ENCODE measurements at places on chromosomes 12 and 14.

- no peak for DNase-seq
These were observed 65.0 kb downstream of the CHST11 start for GRCh38 chr12:104521731-104522130.

DNA sequence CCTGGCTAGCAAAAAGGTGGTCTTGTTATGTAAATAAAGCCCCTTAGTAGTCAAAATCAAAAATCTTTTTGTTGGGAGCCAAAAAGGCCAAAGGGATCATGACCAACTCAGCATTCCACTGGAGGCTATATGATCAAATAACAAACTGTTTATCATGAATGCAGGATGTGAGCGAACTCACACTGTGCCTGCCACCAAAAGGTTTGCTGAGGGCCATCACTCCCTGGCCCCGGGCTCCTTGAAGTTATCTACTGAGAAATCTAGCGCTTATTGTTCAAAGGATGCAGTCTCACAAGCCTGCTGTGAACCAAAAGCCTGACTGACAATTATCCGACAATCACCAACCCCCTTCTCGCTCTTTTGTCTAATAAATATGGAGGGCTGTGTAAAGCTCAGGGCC, 107.2 kb upstream of the DDHD1 start:
- DNase-seq: no peak

DNA sequence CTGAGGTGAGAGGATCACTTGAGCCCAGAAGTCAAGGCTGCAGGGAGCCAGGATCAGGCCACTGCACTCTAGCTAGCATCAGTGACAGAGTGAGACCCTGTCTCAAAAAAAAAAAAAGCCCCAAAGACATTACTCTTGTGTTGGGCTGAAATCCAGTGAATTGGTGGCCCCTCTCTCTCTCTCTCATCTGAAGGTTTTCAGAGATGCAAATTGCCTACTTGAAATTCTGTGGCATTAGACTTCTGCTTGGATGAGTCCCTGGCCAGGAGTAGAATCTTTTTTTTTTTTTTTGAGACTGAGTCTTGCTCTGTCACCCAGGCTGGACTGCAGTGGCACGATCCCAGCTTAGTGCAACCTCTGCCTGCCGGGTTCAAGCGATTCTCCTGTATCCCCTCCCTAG, 112.0 kb upstream of the ATF7IP start:
- no peak for DNase-seq

GRCh38 chr14:22184157-22184829, 404.7 kb downstream of the DAD1 start:
- no peak for DNase-seq

- no peak for DNase-seq
These were observed 795.3 kb downstream of the VRK1 start for GRCh38 chr14:97592341-97592980.

- no peak for DNase-seq
These were observed 31.2 kb downstream of the RHOF start for GRCh38 chr12:121762269-121762668.

DNA sequence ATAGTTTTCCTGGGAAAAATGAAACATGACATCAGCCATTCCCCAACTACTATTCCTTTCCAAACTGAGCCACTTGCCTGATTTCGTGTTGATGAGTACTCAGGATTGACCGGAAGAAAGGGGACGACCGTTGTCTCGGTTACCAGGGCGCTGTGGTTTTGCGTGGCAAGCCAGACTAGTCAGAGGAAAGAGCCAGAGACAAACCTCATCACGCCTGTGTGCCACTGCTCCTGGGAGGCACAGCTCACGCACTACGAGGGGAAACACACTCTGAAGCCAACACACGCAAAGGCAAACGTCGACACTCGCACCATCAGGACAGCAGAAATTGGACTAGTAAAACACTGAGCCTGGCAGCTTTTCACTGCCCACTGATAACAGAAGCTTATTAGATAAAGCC, 35.0 kb downstream of the GIT2 start:
- DNase-seq: no peak

GRCh38 chr12:130301559-130301958, 36.1 kb upstream of the PIWIL1 start:
- DNase-seq: no peak

DNA sequence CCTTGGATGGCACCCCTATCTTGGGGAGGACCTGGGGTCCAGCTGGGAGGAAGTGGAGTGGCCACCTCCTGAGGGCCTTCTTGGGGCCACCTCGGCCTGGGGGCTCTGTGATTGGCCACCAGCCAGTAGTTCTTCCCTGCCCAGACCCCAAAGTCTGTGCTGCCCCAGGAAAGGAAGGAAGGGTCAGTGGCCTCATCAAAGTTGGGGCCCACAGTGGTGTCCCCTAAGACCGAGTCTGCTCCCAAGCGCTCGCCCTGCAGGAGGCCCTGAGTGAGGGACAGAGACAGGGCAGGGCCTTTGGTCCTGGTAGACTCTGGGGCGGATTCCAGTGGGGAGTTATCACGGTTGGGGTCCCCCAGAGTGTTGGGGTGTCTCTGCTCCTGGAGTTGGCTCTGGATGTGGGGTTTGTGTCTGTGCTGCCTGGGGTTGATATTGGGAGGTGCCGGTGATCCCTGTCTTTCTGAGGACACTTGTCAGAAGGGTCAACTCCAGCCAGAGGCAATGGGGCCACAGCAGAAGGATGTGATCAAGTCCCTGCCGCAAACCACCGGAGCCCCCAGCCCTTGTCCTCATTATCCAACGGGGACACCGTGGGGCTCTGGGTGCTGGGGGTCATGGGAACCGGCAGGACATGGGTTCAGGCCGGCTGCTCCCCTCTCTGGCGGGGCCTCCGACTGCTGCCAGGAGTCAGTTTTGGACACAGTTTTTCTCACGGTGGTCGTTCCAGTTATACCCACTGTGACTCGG, 364.3 kb downstream of the TMEM121 start:
- DNase-seq: no peak

DNA sequence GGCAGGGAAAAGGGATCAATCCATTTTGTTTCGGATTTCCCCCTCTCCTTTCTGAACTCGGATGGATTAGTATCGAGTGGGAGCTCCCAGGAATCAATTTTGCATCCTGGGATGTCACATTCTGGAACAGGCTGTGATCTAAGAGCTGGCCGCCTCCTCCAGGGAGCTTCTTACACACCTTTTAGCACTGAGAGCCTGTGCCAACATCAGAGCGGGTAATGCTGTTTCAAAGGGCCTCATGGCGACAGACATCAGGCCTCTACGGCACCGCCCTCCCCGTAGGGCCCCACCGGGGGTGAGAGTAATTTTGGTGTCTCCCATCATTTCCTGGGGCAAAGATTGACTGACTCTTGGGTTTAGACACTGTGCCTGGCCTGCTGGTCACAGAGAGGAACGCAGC, 2.7 kb downstream of the GALNT9 start:
- DNase-seq: peak; percentile 37

GRCh38 chr12:124013073-124013472, 40.1 kb downstream of the ZNF664 start:
- DNase-seq: no peak

- peak; percentile 92 for DNase-seq
These were observed 8.9 kb downstream of the ANG start for GRCh38 chr14:20697273-20698017.

- no peak for DNase-seq
These were observed at the start of gene NID2 for GRCh38 chr14:52068615-52069306. NID2 (minus strand) TSS chr14:52069059; CDS start chr14:52068994, 65 bp downstream.

- no peak for DNase-seq
These were observed 117.3 kb upstream of the MYF6 start for GRCh38 chr12:80590085-80590484.

- DNase-seq: peak; percentile 34
These were observed 27.8 kb downstream of the NOPCHAP1 start for GRCh38 chr12:105013892-105014291.

GRCh38 chr14:74671789-74672188, 41.1 kb downstream of the AREL1 start:
- no peak for DNase-seq
